ENCODE measurements at places on chromosomes 1 and 21. TPM values are rescaled to one million over a fixed set of nuclear protein-coding genes. Genes with fewer than 3 reads are reported as not detected.

DNA sequence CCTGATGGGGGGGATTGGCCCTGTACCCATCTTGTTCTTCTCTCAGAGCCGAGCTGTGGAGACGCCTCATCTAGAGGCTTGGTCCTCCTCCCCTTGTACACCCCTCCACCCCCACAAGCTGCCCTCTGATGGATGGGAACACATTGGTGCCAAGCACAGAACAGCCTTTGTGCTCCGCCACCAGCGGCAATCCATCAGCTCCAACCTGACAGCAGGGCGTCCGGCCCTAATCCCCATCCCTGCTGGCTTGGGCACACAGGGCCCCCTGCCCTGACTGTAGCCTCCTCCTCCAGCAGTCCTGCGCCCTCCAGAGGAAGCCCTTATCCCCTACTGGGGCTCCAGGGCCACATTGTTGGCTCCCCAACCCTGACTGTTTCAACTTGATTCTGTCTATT lies 3.8 kb upstream of the MYOG start:
- DNase-seq, result no peak

GRCh38 chr1:187936667-187937066 lies 1107.9 kb downstream of the PLA2G4A start:
- no peak for DNase-seq

Gene HES3
- not detected for polyA plus RNA-seq

DNA sequence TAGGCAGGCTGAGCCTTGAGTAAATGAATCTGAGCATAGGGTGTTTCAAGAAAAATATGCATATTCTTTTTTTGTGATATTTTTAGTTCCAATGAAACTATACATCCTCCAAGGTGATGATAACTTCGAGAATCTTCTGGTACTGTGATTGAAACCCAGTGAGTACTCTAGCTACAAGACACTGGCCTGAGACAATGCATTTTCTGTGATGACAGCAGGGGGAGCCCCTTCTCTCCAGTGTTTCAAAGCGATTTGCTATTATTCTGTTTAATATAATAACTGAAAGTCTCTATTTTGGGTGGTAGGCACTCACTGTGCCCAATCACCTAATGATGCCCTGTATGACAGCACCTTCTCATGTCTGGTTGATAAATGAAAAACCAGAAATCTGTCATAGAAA lies 12.1 kb downstream of the IRF2BP2 start:
- peak; percentile 57 for DNase-seq

DNA sequence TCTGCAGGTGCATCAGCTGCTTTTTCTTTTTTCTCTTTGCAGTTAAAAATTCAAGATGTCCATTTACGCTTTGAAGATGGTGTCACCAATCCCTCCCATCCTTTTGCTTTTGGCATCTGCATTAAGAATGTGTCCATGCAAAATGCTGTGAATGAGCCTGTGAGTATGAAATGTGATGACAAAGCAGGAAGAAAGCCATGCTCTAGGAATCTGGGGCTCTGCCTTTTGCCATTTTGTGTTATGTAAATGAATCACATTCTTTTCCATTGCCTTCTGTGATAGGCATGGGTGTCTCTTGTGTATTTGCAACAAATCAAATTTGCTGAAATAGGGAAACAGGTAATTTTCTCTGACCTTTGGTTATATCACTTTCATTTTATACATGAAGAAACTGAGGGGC lies 19.4 kb downstream of the VPS13D start:
- no peak for DNase-seq

Gene OR2G6
- not detected for polyA plus RNA-seq

- no peak for DNase-seq
Measured at GRCh38 chr1:32303997-32304622, 12.2 kb downstream of the HDAC1 start.

DNA sequence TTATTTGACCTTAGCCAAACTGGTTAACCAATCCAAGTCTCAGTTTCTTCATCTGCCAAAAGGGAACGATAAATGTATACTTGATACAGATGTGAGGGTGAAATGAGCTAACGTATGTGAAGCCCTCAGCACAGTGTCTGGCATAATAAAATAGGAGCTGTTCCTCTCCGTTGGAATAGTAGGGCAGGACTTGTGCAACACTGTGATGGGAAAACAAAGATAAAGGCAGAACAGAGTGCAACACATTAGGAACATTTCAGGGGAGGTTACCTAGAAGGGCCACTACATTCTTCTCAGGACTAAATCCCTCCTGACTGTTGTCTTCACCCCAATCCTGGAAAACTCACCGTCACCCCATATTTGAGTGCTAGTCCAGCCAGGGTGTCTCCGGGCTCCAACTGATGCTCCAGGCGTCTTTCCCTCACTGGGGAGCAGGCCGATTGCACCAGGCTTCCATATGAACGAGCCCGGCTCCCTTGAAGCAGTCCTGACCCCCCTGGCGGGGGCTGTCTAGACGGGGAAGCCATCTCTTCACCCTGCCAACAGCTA lies 896 bp downstream of the LYSMD1 start:
- DNase-seq, result no peak

DNA sequence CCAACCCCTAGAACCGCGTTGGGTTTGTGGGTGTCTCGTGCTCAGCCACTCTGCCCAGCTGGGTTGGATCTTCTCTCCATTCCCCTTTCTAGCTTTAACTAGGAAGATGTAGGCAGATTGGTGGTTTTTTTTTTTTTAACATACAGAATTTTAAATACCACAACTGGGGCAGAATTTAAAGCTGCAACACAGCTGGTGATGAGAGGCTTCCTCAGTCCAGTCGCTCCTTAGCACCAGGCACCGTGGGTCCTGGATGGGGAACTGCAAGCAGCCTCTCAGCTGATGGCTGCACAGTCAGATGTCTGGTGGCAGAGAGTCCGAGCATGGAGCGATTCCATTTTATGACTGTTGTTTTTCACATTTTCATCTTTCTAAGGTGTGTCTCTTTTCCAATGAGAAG lies 18.7 kb downstream of the TFF3 start:
- DNase-seq, result no peak

Measured in naive B cell (primary cell).